ENCODE measurements at places on chromosomes 3 and 15.
A peak's percentile ranks its signal among the peaks of the same experiment; 100 is the strongest.

DNA sequence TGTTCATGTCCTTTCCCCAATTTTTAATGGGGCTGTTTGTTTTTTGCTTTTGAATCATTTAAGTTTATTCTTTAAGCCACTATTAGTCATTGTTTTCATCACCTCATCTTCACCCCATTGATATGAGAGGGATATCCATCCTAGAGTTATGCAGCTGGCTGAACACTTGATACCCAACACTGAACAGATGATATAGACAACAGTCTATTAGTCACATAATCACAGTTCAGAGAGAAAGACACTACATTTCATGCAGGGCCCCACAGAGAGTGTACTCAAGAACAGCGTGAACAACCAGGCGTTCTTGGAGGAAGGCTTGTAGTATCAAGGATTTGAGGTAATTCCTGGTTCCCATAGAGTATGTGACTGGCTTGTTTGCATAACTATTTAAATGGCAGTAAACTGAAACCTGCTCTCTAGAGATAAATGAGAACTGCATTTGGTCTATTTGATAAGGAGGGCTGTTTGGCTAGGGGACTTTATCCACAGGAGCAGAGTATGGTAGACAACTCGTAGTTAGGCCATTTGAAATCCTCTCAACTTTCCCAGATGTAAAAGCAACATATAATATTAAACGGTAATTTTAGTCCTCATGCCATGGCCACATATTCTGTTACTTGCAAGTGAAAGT lies 618.7 kb downstream of the SI start:
- no peak for DNase-seq

DNA sequence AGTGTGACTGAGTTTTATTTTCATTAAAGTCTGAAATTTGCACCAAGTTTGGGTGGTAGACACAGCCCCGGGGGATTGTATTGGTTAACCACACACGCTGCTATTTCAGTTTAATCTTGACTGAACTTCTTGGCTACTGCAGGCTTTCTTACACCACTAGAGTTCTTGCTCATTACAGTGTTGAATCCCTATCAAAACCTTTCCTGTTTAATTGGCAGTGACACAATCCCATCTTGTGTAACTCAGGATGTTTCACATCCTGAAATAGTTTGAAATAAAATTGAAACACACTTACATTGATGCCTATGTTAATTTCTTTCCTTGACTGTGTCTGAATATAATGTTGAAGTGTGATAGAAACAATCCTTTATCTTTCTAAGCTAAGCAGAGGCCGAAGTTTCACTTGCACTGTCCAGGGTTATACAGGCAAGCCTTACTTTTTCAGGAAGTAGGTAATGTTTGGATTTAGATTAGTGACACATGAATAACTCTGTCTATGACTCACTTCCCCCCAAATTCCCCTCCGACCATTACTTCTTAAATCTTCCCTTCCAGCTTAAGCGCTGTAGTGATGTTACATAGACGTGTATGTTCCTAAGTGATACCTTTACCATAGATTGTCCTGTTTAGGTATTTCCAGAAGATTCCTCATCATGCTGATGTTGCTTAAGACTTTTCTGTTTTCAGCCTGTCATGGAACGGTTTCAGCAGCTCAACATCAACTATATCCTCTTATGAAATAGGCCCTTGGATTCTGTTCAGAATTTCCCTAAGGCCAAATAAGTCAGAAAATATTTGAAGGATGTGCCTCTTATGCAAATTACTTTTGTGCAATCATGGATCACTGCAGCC lies 16.8 kb downstream of the ATG7 start:
- no peak for DNase-seq

DNA sequence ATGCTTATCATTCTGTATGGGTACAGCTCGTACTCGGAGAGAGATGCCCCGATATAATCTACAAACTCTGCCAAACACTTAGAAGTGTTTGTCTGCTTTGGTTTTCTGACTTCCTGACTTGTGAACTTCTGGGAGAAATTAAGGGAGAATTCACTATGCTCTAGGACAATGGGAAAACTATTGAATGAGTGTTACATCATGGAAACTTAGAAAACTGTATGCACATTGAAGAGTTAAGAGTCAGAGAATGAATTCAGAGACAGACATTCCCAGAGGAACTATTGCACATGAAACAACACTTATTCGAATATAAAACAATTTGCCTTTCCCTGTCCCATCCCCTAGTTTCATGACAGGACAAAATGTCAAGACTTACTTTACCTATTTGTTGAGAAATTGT lies 57.8 kb downstream of the DTWD1 start:
- DNase-seq = no peak

DNA sequence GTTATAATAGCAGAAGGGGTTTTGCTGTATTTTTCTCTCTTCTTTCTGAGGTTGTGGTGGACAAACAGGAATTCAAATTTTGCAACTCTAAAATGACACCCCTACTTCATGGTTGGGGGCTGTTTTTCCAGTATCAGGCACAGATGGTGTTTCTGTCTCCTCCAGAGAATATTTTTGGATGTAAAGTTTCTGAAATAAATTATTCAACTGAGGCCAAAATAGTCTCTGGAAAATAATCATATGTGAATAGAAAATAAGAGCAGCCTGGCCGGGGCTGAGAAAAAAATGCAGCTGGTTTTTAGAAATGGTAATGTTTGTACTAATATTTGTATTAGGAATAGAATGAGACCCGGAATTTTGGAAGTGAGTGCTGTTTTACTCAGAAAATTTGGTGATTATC lies 121.3 kb upstream of the ADAMTS9 start:
- DNase-seq = no peak

GRCh38 chr3:18872466-18872865 lies 275.8 kb upstream of the KCNH8 start:
- no peak for DNase-seq

- DNase-seq = no peak
These were observed 1.6 kb upstream of the WDR82 start for GRCh38 chr3:52280050-52280461.

DNA sequence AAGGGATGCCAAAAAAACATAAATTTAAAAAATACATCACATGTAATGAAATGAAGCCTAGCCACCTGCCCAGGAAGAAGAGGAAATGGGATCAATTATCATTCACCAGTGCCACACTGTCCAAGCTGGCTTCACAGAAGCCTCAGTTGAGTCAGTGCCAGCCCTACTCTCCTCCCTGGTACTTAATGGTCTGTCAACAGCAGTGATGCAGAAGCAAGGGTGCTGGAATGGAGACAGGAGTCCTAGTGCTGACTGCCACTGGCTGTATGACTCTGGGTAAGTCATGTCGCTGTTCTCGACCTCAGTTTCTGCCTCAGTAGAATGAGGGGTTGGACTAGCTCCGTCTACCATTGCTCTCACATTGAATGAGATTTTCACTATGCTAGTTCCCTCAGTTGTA lies 78.5 kb upstream of the LARS2 start:
- DNase-seq = no peak

DNA sequence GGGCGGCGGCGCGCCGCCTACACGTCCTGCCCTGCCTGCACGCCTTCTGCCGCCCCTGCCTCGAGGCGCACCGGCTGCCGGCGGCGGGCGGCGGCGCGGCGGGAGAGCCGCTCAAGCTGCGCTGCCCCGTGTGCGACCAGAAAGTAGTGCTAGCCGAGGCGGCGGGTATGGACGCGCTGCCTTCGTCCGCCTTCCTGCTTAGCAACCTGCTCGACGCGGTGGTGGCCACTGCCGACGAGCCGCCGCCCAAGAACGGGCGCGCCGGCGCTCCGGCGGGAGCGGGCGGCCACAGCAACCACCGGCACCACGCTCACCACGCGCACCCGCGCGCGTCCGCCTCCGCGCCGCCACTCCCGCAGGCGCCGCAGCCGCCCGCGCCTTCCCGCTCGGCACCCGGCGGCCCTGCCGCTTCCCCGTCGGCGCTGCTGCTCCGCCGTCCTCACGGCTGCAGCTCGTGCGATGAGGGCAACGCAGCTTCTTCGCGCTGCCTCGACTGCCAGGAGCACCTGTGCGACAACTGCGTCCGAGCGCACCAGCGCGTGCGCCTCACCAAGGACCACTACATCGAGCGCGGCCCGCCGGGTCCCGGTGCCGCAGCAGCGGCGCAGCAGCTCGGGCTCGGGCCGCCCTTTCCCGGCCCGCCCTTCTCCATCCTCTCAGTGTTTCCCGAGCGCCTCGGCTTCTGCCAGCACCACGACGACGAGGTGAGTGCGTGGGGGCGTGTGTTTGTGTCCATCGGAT lies 602 bp downstream of the TRIM71 start:
- no peak for DNase-seq

DNA sequence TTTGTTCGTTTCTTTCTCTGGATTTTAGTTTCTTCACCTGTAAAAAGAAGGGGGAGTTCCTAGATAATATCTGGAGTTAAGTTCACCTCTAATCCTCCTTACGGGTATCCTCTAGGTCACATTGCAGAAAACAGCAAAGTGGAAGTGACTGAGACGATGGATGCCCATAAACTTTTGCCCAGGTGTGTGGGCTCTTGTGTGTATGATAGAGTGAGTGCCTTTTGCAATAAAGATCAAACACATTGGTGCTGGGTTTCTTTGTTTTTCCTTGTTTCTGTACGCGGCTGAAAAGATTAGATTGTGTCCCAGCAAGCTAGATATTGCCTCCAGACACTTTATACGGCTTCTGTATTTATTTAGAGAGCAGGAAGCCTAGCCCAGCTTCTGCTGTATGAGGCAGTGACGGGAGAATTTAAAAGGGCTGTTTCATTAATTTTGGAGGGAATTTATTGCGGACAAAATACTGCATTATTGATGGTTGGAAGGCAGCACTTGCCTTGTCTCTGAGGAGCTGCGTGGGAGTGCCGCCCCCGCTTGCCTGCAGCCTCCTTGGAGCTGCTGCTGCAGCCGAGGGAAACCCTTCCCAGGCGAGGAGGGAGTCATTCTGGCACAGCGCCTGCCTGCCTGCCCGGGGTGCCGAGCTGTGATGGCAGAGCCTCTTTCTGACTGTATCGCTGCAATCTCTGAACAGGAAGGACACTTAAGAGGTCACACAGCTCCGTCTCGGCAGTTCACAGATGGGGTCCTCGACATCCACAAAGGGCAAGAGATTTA lies 38.5 kb downstream of the PYDC2 start:
- no peak for DNase-seq

DNA sequence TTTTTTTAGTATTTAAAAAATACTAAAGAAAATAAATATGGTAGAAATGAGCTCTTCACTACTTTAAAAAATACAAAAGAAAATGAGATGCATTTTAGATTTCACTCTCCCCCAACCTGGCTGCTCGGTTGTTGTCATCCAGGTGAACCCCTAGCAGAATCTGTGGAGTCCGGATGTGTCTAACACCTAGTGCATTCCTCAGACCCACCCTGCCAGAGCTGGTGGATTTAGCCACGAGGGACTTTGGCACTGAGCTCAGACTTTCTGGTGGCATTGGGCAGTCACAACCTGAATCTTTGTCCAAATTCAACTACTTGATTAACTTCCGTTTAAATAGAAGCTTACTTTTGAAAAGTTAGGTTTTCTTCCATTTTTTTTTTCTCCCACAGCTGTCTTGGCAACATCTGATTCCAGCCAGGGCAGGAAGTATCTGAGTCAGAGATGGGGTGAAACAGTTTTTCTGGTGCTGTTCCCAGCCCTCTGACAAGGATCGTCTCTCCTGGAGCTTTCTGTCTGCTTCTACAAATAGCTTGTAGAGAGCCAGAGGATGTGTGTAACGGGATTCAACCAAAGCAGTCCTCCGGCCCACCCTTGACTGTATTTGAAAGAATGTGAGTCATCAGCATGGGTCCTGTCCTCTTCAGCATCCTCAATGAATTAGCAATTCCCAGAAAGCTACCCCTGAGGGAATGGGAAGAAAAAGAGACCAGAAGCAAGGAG lies 301.8 kb upstream of the MCTP2 start:
- DNase-seq = peak; percentile 71

- DNase-seq = peak; percentile 36
These were observed 8.4 kb upstream of the PLA1A start for GRCh38 chr3:119589102-119589773.

DNA sequence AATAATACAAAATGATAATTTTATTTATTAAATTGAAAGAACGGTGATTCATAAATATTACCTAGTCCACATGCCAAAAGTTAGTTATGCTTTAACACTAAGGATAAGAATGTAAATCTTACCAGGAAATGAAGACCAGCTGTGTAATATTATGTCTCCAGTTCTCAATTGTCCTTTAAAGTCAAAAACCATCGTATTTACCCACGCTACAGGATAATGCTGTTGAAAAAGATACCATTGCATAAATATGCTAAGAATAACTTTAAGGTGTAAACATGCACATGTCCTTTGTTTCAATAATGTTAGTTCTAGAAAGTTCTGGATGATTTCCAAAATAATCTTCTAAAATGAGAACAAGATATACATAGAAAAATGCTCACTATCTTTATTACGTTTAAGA lies 103.5 kb downstream of the FAIM start:
- DNase-seq = no peak

GRCh38 chr15:35078221-35078915 lies 6.7 kb downstream of the NANOGP8 start:
- DNase-seq = peak; percentile 39

- DNase-seq = no peak
These were observed 35.2 kb downstream of the SRPRB start for GRCh38 chr3:133840767-133841166.

DNA sequence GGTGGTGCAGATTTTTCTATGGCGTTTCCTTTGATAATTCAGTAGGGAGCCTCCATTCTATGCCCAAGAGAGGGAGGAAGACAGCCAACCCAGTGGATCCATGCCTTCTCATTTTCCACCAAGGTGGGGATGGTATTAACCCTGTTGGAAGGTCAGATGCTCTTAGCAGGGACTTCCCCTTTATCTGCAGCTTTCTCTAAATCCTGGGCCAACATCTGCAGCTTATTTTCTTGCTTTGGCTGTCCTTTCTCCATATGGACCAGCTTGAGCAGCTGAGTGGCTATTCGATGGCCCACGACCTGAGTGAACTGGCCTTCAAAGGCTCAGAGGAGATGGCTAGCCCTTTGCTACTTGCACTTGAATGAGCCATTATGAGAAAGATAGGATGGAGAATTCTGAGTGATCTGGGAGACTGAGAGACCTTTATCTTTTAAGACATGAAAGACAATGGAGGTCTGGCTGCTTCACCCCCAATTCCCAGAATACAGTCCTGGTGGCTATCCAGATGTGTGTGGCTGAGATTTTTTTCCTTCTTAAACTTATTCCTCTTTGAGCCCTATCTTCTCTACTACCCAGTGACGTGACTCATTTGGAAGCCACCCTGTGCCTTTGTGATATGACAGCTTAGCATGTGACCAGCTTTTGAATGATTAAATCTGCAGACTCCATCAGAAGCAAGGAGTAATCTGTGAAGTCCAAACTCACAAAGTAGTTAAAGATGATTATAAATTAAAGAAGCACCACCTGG lies 39.6 kb upstream of the TRAK1 start:
- no peak for DNase-seq

DNA sequence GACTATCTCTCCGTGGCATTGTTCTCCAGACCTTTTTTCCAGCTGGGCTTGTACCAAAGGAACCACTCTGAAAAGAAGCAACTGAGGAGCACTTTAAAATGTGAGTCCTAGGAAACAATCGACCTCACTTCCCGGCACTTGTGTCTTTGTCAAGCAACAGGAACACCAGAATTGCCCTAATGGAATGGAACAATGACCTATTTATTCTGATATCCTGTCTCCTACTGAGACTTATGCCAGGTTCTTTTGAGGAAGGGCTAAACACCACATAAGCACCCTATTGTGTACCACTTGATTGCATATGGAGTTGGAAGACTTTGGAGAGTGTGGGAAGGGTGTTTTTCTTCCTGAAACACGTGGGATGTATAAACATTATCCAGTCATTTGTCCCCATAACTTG lies 56.8 kb upstream of the TGFBR2 start:
- DNase-seq = peak; percentile 83

GRCh38 chr15:87348746-87349145 lies 907.8 kb downstream of the NTRK3 start:
- no peak for DNase-seq

Measured in NT2/D1 (cell line).